ENCODE measurements at places on chromosomes 4 and X.

DNA sequence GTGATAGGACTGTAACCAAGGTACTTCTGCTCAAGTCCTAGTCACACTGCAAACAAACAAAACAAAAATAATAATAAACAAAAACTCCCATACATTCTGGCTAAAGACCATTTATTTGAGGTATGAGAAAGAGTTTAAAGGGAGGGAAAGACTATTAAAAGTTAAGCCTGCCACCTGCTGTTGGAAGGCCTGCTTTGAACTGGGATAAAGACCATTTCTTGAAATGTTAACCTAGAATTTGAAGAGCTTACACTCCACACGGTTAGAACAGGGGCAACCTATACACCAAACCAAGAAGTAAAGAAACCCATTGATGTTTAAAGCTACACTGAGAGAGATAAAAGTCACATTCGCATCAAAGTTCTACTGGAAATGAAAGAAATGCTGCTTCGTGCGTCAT, 548.7 kb upstream of the DIPK2B start:
- peak; percentile 55 for DNase-seq

GRCh38 chr4:143616771-143617170, 83.7 kb downstream of the FREM3 start:
- DNase-seq: no peak

GRCh38 chrX:106912864-106913263, 7.3 kb upstream of the CLDN2 start:
- DNase-seq: peak; percentile 44

GRCh38 chrX:14351611-14352303, 177.6 kb upstream of the GLRA2 start:
- no peak for DNase-seq

- no peak for DNase-seq
These were observed 301.9 kb downstream of the DHX15 start for GRCh38 chr4:24282446-24282845.

- DNase-seq: peak; percentile 20
These were observed 24.5 kb upstream of the RNF212 start for GRCh38 chr4:1137850-1138249.

DNA sequence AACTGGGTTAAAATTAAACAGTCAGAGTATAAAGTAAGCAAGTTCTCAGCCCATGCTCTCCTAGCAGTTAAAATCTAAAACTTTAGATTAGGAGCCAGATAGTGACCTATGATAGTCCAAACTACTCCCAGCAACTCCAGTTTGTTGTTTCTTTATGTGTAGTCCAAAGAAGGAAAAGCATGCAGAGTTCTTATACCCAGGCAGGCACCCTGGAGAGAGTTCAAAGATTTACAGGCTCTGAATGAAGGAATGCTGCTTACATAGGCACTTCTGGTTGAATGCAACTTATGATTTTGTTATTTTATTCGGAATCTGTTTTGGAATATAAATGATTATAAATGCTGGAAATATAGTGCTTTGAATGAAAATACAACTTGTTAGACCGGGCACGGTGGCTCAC, 67.2 kb downstream of the GPAT3 start:
- DNase-seq: no peak

GRCh38 chr4:111618908-111619307, 526.3 kb upstream of the FAM241A start:
- peak; percentile 36 for DNase-seq

- DNase-seq: no peak
These were observed 48.4 kb downstream of the IDS start for GRCh38 chrX:149456476-149457245.

DNA sequence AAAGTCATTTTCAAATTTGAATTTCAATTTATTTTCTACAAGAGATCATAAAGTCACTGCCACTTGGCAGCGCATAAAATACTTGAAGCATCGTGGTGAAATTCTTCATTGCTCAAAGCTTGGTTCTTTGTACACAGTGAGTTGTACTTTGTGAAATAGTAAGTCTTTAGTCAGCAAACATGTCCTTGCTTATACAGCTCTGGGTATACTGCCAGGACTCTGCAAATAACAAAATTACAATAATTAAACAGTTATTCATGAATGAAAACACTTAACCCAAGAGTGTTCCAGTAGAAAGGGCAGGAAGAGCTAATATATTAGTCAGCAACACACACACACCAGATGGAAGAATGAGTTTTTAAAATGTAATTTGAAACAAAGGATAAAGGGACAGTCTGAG, 1300.9 kb upstream of the DIAPH2 start:
- DNase-seq: no peak

DNA sequence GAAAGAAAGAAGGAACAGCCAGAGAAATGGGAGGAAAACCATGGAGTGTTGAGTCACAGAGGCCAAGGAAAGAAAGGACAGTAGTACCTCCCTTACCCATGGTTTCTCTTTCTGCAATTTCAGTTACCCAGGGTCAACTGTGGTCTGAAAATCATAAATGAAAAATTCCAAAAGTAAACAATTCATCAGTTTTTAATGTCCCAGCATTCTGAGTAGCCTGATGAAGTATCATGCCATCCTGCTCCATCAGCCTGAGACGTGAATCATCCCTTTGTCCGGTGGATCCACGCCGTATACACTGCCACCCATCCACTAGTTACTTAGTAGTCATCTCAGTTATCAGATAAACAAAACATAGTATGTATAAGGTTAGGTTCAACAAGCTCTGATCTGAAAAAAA, 114.2 kb downstream of the COMMD8 start:
- DNase-seq: peak; percentile 28

GRCh38 chr4:11735651-11736050, 307.0 kb upstream of the HS3ST1 start:
- peak; percentile 35 for DNase-seq

GRCh38 chr4:144754562-144755410, 108.8 kb downstream of the HHIP start:
- peak; percentile 73 for DNase-seq

GRCh38 chr4:66728280-66728679, 817.0 kb downstream of the CENPC start:
- DNase-seq: no peak

- peak; percentile 80 for DNase-seq
These were observed 367.5 kb upstream of the GRID2 start for GRCh38 chr4:91936311-91936710.

DNA sequence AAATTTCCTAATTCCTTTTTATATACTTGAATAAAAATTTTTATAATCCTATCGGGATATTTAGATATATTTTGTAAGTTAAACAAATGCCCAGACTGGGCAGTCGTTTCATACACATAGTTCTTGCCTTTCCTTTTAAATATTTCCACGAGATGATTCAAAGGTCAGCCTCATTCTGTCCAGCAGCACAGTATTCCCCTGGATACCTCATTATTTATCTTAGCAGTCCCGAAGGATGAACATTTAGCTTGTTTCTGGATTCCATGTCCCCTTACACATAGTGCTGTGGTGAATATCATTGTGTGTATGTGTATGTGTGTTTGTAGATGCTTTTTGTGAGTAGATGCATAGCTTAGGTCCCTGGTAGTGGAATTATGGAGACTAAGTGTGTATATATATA, 38.3 kb downstream of the RAPGEF2 start:
- DNase-seq: no peak

DNA sequence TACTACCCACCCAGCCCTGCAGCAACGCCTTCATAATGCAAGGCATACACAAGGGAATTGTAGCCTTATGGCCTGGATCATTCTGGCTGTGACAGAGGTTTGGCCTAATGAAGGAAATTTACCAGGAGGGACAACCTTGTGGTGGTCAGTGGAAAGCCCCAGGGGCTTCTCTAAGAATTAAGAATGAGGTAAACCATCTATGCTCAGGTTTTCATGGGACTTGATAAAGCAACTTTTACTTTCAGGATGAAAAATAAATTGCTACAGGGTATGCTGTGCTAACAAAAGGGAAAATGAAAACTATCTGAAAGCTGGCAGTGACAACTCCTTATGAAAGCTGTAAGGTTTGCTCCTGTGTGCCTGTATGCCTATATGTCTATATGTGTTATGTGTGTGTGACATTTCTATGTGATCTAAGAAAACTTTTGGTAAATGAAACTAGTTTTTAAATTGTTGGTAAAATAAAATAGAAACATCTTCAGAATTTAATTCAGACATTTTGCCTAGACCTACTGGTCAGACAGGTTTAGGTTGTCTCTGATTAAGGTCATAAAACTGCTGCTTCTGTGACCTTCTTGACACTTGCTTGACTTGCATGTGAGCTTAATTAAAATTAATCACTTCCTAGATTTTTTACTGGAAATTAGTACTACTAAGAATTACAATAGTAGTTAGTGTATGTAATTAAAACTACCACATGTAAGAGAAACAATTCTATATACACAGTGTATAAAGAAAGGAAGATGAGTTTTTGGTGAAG, 19.9 kb upstream of the TXK start:
- no peak for DNase-seq

DNA sequence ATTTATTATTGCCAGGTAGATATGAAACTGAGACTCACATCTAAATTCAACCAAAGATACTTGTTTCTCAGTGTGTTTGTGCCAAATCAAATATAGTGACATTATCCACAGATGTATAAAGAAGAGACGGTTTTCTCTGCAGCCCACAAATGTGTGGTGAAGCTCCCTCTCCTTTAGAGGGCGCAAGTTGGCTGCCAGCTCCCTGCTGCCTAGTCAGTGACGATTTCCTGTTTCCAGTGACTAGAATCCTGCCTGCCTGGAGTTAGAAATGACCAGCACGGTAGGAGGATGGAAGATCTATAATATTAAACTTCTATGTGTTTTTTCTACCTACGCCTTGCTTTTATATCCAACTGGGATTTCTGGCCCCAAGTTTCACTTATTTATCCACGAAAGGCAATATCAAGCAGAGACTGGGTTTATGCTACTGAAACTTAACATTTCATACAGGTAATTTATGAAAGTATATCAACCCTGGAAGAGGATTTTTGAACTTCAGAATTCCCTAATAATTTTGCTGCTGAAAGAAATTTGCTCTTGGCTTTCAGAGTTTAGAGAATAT, 1793.7 kb upstream of the TENM3 start:
- DNase-seq: peak; percentile 27

- peak; percentile 6 for DNase-seq
These were observed 821.3 kb downstream of the TRIML1 start for GRCh38 chr4:188960411-188961093.

DNA sequence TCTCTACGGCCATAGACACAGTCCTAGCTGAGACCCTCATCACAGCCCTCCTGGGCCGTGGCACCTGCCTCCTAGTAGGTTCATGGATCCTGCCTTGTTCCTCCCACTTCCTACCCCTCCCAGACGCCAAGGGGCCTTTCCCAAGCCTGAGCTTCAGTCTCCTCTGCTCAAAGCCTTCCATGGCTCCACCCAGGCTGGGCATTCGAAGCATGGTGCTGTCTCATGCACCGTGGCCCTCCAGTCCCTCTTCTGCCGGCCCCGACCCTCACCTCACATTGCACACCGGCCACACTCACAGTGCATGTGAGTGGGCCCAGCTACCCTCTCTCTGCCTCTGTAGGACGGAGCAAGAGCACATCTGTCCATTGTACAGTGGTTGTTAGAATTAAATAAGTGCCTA, 21.7 kb upstream of the KIAA0232 start:
- DNase-seq: no peak

DNA sequence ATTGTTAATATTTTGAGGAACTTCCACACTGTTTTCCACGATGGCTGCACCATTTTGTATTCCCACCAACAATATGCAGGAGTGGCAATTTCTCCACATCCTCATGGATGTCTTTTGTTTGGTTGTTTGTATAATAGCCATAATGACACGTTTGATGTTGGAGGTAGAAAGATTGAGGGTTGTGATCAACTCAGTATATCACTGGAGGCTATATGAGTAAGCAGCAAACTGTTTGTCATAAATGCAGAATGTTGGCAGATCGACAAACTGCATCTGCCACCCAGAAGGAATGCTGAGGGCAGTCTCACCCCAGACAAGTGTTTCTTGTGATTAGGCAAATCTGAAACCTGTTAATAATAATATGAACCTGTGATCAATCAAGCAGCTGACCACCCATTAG, 243.9 kb upstream of the WDFY3 start:
- no peak for DNase-seq

DNA sequence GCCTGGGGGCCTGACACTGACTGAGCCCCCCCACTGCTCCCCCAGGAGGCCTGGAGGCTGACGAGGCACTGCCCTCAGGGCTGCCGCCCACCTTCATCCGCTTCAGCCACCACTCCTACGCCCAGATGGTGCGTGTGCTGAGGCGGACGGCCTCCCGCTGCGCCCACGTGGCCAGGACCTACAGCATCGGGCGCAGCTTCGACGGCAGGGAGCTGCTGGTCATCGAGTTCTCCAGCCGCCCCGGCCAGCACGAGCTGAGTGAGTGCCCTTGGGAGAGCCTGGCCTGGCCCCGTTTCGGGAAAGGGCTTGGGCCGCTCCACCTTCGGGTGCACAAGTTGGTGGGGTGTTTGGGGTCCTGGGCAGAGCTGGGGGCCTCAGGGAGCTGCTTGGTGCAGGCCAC, 11.4 kb downstream of the CPZ start:
- no peak for DNase-seq

DNA sequence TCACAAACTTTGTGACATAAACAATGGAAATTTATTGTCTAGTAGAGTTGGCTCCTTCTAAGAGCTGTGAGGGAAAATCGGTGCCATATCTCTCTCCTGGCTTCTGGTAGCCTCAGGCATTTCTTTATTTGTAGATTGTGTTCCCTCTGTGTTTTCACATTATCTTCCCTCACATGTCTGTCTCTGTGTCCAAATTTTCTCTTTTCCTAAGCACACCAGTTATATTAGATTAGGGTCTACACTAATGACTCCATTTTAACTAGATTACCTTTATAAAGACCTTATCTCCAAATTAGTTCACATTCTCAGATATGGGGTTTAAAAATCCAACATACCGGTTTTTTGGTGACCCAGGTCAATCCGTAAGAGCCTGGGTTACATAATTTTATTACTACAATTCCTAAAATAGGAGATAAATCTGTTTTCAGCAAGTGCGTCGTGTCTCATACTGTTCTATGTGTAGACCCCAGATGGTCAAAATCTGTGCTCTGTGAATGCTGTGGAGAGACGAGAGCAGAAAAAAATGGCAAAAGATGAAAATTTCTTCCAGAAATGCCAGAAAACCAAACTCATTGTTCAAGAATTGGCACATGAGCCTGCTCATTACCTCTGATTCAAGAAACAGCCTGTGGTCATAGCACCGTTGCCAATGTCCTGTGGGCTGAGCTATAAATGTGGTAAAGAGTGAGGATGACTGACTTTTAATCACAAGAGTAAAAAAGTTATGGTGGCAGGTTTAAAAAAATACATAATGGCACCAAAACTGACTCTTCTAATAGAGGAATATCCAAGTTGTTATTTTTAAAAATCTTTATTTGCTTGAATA, 574.7 kb downstream of the PCDH7 start:
- DNase-seq: no peak

DNA sequence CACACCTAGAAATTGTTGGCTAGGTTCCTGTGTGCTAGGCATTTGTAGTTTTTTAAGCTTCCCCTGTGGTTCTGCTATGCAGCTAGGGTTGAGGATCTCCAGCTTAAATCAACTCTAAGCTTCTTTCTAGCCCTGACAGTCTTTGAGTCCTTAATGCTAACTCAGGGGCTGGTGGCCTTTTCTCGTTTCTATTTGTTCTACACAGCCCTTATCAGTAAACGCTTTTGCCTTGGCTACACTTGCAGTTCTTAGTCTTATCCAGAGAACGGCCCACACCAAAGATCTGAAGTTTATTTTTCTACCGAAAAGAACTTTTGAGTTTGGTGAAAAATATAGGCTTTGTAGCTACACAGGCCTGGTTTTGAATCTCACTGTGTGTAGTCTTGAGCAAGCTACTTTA, 212.0 kb downstream of the DHX15 start:
- no peak for DNase-seq

- DNase-seq: no peak
These were observed 72.8 kb downstream of the IRF2 start for GRCh38 chr4:184401397-184402171.

Data from fibroblast of pulmonary artery (primary cell).